ENCODE measurements at places on chromosomes 2 and 18.

DNA sequence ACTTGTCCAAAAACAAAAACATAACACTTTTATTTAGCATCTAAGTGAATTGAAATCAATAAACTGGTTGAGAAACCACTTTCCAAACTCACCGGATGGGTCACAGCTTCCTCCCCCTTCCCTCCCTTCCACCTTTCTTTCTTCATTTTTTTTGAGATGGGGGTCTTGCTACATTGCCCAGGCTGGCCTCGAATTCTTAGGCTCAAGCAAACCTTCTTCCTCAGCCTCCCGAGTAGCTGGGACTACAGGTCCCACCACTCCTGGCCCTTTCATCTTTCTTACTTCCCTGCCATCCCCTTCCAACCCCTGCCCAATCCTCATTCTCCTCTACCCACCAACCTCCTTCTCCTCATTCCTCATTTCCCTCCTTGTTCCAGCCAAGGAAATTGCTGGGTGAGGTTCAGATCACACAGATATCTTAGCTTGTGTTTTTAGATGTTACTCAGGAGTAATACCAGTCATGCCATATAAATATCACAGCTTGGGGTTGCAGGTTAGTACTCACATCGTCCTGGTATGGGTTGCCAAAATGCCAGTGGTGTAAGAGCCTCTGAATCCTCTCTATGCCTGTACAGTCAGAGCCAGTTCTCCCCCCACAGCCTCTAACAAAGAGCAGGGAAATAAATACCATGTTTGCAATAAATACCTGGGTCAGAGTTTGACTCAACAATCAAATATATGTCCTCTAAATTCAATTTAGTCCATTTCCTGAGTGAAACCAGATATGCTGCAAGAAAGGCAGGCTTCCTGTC is 132.7 kb upstream of the NDUFV2 start:
- no peak for DNase-seq

GRCh38 chr2:47007223-47007825 is 91.7 kb upstream of the MCFD2 start:
- DNase-seq: no peak

- no peak for DNase-seq
Measured at GRCh38 chr2:234995332-234996068, 43.7 kb downstream of the SH3BP4 start.

GRCh38 chr2:179247318-179248023 is 17.2 kb downstream of the SESTD1 start:
- DNase-seq: no peak

GRCh38 chr2:134457765-134458472 is 204.0 kb downstream of the MGAT5 start:
- no peak for DNase-seq

- no peak for DNase-seq
Measured at GRCh38 chr2:238974501-238975166, 126.7 kb downstream of the TWIST2 start.

DNA sequence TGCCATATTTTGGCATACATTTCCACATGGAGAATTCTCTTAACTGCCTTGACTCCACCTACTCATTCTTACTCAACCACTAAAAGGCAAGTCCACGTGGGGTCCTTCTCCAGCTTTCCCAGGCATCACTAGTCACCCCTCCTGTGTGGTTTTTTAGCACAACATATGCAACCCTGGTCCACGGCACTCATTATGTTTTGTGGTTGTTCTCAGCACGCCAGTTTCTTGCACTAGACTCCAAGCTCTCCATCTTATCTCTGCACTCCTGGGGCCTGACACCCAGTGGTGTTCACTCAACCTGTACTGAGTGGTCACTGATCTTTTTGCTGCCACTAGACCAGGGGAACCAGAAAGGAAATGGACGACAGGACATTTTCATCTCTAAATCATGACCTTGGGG is 18.0 kb downstream of the MARCHF4 start:
- DNase-seq: no peak

DNA sequence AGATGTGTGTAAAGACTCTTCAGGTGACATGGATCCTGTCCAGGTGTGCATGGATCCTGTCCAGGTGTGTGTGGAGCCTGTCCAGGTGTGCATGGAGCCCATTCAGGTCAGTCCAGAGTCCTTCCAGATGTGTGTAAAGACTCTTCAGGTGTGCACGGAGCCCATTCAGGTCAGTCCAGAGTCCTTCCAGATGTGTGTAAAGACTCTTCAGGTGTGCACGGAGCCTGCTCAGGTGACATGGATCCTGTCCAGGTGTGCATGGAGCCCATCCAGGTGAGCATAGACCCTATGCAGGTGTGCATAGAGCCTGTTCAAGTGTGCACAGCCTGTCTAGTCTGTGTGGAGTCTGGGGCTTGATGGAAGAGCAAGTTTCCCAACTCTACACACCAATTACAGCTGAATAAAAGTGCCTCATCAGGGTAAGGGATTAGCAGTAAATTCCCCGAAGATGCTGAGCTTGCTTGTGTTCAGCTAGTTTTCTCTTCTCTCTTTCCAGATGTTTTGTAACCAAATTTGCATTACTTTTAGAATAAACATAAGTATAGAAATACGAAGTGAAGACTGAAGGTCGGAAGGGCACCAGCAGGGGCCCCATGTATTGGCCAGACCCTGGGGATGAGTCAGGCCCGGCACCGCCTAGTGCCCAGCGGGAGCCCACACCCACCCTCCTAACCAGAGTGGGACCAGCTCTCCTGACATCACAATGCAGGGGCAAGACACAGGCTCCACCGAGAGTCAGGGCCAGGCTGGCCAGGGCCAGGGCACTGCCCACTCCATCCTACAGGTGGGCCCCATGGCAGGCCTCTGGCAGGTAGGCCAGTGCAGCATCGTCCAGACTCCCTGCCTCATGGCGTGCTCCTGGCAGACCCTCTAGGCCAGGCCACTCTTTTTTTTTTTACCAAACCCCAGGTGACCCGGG is 38.6 kb upstream of the GPC1 start:
- DNase-seq: no peak

DNA sequence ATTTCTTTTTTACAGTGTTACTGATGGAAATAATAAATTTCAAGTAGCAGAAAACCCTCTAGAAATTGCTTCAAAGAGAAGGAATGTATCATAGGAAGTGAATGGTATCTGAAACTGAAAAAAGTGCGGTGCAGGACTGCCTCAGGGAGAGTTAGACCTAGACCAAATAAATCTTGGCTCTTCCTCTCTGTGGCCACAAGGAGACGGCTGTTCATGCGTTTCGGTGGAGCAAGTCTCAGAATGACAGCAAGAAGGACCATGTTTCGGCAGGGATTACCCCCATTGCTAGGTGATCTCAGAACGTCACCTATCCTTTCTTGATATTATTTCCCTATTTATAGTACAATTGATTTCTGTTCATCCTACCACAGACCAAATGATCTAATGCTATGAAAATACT is 522.3 kb downstream of the SOX11 start:
- no peak for DNase-seq

Measured in stimulated activated CD4-positive, alpha-beta T cell treated with anti-CD3 and anti-CD28 coated beads, Interleukin-1b, Interleukin-23, amount 100 ng/mL, for 1 hour (primary cell).